Mesothelial cell of epicardium (in vitro differentiated cells): ENCODE measurements at places on chromosomes 2 and 18.

DNA sequence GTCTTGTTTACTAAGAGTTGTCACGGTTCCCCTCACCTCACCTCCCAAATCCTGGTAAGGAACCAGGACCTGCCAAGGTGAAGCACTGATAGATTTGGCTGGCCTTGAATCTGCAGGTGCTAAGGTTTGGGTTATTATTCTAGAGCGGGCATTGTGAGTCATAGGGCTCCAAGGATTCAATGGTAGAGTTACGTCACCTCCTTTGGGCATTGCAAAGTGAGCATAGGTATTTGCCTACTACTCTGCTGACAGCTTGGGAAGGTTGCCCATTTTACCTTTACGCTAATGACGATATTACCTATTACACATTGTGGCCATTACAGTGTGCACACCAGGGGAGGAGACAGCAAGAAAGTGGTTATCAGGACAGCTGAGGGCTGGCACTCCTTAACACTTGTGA, 59.3 kb downstream of the SETBP1 start:
- no peak for DNase-seq

- no peak for DNase-seq
Observed at GRCh38 chr2:219836647-219837177, 209.3 kb downstream of the SLC4A3 start.

DNA sequence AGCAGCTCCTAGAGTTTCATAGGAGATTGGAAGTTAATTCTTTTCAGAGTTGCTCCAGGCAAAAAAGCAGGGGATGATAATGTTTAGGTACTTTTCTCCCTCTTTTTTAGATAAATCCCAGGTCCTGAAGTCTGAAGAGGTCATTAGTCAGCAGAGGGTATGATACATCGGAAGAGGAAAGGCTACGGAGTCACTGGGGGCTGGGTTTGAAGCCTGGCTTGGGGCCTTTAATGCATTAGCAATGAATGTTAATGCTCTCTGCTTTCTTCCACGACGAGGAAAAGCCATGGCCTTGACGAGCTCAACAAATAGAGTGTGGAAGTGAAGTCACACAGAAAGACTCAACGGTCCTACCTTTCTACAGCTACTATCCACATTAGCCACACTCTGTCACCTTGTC, 235.1 kb downstream of the NCKAP5 start:
- no peak for DNase-seq

DNA sequence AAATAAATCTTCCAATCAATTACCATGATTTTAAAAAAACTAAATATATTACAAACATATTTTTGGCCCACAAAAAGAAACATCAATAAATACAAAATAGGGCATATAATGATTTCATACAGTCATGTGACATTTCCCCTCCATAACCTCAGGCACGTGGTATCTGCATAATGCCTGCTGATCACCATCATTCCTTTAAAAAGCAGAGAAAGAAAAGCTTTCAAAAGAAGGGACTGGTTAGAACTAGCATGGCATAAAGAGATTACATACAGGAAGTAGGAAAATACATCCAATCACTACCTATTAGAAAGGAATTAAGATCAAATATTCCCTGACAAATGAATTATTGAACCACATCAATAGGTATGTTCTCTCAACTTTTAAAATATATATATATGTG, 83.5 kb downstream of the INO80D start:
- DNase-seq = no peak

DNA sequence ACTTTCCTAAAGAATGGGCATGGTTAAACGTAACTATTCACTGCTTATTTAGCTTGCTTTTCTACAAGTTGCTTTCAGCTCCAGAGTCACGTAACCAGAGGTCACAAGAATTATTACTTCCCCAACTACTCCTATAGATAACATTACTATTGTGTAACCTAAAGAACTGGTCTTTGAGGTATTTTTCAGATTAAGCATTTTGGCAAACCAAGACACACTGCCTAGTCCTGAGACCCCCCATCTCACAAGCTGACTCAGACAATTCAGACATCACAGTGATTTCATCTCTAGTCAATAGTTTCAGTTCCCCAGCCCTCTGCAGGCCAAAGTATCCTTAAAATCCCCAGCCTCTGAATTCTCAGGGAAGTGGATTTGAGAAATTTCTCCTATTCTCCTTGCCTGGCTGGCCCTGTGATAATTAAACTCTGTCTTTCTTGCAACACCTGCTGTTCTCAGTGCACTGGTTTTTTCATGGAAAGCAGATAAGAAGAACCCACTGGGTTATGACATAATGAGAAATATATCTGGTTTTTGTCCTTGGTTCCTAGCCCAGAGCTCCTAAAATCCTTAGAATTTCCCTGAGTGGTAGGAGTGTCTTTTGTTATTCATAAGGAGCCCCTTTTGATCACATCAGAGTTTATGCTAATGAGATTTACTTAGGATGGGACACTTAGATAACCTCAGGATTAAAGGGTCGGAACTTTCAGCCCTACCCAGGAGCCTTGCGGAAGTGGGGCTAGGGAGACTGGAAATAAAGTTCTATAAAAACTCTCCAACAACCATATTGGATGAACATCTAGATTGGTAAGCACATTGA, 1310.8 kb upstream of the CHAC2 start:
- no peak for DNase-seq

DNA sequence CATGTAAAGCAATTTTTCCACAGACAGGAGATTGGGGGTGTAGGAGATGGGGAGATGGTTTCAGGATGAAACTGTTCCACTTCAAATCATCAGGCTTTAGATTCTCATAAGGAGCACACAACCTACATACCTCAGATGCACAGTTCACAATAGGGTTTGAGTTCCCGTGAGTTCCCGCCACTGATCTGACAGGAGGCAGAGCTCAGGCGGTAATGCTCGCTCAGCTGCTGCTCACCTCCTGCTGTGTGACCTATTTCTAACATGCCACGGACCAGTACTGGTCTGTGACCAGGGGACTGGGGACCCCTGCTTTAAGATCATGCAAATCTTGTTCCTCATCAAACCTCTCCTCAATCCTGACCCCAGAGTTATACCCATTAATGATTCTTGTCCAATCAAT, 70.1 kb downstream of the RPE start:
- DNase-seq = no peak

GRCh38 chr2:27798948-27799645, 27.6 kb downstream of the MRPL33 start:
- DNase-seq = peak; percentile 69

DNA sequence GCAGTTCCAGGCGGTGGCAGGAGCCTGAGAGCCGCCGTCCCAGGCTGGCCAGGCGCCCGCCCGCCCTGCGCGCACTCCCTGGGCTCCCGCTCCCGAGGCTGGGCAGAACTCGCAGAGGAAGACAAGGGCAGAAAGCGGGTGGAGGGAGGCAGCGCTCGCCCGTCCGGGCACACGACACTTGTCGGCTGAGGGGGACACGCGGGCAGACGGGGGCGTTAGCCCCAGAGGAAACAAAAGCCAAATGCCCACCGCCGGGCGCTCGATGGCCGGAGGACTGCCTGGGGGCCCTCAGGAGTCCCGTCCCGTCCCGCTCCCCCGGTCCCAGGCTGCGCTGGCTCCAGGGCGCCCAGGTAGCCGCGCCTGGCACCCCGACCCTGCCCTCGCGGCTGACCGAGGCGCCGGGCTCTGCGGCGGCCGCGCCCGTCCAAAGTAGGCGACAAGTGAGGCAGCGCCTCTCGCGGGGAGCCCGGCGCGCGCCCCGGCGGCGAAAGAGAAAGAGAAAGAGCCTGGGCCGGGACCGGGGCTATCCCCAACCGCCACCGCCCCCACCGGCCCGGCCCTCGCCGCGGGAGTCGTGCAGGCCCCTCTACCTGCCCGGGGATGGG, 491 bp downstream of the L3MBTL4 start:
- DNase-seq = peak; percentile 42

DNA sequence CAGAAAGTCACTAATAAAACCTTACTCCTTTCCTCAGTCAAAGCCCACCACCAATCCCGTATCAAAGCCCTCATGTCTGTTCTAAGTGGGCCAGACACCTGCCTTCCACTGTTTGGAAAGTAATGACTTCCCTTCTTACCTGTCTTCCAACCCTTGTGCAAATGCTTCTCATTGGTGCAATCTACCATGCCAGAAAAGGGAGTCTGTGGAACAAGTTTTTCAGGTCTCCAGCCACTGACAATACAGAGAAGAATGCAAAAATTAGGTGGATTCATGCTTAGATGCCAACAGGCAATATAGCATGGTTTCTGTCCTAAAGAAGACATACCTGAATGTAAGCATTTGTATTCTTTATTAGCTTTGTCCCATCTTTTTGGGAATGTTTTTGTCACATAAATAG, 1140.6 kb upstream of the LRRTM1 start:
- DNase-seq = no peak

GRCh38 chr2:14702258-14702657, 69.7 kb downstream of the LRATD1 start:
- DNase-seq = no peak

DNA sequence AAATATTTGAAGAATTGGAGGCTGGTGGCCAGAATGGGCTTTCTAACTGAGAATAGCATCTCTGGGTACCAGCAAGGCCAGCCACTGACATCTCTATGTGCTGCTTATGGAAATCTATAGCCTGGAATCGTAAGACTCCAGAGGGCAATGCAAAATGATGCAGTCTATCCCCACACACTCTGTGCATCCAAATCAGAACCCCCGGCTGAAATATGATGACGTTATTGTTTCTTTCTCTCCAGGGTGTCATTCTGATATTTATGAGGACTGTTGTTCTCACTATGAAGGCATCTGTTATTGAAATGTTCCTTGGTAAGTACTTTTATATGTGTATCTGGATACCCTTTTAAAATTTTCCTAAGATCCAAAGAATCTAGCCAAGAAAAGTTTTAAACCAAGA, 19.6 kb downstream of the VIT start:
- DNase-seq = no peak

DNA sequence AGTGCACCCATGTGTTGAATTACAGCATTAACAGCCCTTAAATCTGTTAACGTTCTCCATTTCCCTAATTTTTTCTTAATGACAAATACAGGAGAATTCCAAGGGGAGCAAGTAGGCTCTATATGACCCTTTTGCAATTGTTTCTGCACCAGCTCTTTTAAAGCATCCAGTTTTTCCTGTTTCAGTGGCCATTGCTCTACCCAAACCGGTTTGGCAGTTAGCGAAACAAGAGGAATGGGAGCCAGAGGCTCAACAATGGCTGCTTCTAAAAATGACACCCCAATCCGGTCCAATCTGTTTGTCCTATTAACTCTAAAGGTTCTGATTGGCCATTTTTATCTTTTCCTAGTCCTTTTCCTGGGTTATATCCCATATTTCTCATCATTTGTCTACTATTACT, 15.1 kb upstream of the SUCLG1 start:
- DNase-seq = no peak

- no peak for DNase-seq
Observed at GRCh38 chr2:48993576-48993975, 160.7 kb downstream of the FSHR start.

GRCh38 chr2:86185517-86186212, 9.6 kb downstream of the IMMT start:
- DNase-seq = no peak

GRCh38 chr2:205792908-205793307, 110.6 kb downstream of the NRP2 start:
- DNase-seq = no peak

DNA sequence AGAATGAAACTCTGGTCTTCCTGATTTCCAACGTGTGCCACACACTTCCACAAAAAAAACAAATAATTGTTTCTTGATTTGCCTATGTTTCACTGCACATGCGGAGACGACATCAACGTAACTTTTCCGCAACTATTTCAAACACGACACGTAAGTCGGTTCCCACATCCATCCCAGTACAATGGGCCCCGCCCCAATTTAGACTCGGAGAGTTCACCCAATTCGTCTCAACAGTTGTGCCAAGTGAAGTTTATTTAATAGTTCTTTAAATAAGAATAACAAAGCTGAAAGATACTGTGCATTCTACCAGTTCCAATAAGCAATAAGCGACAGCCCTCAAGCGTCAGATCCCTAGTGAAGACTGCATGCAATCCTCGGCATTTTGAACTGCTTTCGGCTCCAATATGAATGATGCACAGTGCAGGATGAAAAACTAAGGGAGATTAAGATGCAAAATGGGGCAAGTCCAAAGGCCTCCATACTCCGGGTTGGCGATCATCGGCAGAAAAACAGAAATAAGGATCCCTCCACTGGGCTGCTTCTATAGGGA, 664 bp downstream of the CCT4 start:
- no peak for DNase-seq

DNA sequence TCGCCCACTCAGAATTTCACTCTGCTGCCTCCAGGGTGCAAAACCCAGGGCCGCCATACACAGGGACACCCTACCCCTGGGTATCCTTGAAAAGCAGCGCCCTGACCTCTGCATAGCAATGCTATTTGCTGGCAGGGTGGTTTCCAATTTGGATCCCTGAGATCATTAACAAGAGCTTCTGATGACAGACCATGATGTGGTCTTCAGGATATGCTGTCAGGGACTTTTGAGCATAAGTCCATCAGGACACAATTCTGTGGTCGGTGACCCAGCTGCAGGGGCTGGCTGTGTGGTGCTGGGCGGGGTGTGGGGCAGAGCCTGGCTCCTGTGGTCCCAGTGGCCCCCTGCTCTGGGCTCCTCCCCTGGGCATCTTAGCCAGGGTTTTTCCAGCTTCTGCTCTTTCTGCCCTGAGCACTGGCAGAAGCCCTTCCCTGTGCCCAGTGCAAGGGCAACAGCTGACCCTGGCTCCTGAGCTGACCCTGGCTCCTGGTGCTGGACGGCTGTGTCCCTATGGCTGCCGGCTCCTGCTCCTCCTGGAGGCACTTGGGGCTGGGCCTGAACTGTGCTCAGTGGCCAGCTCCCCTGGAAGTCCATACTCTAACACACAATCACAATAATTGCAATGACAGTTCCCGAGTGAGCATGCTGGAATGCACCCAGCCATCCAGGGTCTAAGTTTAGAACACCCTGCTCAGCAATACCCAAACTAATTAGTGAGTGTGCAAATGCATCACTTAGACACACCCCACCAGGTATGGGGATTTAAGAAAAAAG, 271.5 kb downstream of the HDAC4 start:
- no peak for DNase-seq

GRCh38 chr2:164917296-164917903, 37.9 kb downstream of the SLC38A11 start:
- no peak for DNase-seq

DNA sequence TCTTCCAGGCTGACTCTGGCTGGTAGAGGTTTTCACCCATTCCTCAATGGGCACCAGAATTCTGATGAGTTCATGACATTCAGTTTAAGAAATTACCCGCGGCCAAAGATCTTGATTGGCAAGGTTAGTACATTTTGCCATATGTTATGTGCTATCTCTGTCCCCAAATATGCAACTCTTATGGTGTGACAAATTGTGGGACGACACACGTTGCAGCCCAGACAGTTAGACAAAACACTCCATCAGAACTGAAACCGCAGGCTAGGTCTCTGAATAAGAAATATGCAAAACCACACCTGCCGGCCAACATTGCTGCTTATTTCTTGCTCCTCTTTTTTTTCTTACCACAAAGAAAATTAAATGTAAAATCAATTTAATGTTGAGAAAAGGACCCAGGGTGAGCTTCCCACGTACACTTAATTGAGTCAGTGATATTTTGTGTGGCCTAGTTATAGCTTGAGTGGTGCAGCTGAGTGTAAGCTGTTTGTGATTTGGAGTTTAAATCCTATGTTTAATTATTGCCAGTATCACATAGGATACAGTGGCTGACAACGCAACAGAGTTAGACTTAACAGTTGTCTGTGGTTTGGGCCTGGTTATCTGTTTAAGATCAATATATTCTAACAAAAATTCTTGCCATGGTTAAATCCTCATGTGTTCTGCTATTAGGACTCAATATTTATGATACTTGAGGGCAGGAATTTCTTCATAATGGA, 35.7 kb upstream of the LTBP1 start:
- no peak for DNase-seq
